ENCODE measurements at places on chromosomes 6 and 20. TPM values are rescaled to one million over a fixed set of nuclear protein-coding genes. Genes with fewer than 3 reads are reported as not detected.

Gene SKIC2
- 48.8 TPM for polyA plus RNA-seq

GRCh38 chr20:49608752-49609670, 41.1 kb upstream of the PTGIS start:
- no peak for DNase-seq

GRCh38 chr20:61443443-61444126, 191.5 kb downstream of the CDH4 start:
- no peak for DNase-seq

DNA sequence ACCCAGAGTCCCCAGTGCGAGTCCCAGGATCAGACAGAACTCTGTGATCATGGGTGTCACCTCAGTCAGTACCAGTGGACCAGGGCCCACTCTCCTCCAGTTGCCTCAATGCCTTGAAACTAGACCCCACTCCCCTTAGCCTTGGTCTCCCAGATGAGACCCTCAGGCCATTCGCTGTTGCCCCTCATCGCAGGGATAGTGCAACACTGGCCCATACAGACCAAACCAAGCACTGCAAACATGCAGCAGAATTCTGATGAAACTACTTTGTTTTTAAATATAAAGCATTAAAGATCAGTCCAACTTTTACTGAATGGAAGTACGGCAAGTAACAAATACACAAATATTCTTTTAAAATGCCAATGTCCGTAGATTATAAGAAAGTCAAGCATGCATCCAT, 101.2 kb upstream of the NT5E start:
- DNase-seq, result no peak

GRCh38 chr20:61662226-61662967, 403.3 kb downstream of the TAF4 start:
- no peak for DNase-seq

DNA sequence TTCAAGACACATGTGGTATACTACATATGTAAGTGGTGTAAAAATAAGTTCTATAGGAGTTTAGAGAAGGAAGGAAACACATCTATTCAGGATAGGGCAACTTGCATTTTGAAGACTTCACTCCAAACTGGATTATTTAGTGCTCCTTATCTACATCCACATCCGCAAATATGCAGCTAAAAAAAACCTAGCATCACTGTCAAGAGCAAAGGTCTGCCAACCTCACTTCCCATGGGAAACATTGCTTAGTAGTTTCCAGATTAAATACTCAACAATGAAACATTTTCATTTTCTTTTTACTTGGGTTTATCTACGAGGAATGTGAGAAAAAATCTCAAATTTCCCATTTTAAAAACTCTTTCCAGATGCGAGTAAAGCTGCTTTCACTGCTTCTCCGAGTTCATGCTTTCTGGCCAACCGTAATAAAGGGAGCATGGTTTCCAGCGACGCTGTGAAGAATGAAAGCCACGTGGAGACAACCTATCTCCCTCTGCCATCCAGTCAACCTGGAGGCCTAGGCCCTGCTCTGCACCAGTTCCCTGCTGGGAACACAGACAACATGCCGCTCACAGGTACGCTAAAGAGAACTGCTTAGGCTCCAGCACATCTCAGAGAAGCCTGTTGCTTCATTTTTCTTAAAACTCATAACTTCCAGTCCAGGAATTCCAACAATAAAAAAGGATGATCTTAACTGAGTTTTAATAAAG, 48.2 kb downstream of the RFX6 start:
- no peak for DNase-seq

All from urinary bladder (tissue), 4 donors.